ENCODE measurements at places on chromosomes 2 and 18.

DNA sequence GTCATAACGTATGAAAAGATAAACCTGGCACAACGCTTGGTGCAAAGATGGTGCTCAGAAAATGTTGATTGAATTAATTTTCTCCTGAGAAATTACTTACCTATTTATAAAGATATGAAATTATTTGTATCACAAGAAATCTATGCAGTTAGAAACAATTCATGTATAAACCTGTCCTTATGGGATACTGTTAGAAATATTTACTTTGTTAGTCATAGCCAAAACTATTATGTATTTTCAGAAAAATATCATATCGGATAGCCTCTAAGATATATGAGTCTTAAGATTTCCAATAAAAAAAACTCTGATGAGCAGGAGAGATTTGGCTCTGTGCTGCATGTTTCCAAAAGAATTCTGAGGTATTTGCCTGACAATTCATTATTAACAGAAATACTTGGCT, 880.7 kb downstream of the LRRTM4 start:
- DNase-seq = no peak

DNA sequence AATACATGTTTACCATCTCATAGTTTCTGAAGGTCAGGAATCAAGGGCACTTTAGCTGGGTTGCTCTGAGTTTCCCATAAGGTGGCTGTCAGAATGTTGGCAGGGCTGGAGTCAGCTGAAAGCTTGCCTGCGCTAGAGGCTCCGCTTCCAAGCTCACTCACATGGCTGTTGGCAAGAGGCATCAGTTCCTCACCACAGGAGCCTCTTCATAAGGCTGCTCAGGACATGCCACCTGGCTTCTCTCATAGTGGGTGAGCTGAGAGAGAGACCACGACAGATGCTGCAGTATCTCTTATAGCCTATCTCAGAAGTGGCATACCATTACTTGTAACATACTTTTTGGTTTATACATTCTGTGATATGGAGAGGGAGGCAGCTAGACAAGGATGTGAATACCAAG, 7.2 kb downstream of the HADHB start:
- DNase-seq = no peak

- DNase-seq = no peak
Measured at GRCh38 chr18:66582211-66582610, 21.7 kb downstream of the CDH19 start.

DNA sequence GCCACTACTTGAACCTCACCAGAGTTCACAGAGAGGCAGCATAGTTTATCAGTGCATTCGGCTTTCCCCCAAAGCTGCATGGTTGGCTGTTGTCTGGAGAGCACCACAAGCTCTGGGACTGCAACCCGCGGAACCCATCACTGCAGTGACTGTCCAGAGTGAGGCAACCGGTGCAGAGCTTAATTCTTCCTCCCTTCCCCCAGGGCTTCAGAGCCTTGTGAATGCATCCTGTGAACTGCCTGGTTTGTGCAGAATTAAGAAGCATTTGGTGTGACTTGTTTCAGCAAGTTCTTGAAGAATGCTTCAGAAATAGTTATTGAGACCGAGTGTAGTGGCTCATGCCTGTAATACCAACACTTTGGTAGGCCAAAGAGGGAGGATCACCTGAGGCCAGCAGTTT, 99.2 kb upstream of the FOSL2 start:
- no peak for DNase-seq

DNA sequence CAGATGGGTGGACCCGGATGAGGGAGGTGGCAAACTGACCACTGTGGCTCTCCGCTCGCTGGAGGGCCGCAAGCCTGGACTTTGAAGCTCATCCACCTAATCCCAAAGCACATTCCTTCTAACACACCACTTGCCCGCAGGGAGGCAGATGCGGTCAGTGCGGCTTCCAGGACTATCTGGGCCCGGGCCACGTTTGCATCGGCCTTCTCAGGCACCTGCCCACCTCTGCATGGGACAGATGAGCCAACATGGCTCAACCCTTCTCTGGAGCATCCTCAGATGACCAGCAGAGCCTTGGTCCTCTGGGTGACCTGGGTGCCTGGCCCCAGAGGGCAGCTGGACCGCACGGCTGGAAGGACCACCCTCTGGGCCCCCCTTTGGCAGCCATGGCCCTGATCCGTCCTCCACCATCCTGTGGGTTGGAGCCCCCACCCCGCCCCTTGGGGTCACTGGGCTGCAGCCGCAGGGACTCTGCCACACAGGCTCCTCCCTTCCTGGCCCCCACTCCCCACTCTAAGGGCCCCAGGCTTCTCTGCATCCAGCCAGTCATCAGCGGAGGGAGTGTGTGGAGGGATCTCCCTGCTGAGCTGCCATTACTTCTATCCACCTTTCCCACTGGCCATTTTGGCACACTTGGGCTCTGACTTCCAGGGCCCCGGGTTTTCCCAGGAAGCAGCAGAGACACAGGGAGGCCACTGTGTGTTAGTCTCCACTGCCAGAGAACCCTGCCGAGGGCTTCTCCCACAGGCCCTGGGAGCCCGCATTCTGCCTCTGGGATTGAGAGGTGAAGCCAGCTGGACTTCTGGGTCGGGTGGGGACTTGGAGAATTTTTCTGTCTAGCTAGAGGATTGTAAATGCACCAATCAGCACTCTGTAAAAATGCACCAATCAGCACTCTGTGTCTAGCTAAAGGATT, 12.3 kb downstream of the HDAC4 start:
- no peak for DNase-seq

GRCh38 chr2:196415384-196415783, 224.1 kb upstream of the CCDC150 start:
- no peak for DNase-seq

GRCh38 chr2:171718720-171719119, 31.5 kb downstream of the DYNC1I2 start:
- DNase-seq = no peak

DNA sequence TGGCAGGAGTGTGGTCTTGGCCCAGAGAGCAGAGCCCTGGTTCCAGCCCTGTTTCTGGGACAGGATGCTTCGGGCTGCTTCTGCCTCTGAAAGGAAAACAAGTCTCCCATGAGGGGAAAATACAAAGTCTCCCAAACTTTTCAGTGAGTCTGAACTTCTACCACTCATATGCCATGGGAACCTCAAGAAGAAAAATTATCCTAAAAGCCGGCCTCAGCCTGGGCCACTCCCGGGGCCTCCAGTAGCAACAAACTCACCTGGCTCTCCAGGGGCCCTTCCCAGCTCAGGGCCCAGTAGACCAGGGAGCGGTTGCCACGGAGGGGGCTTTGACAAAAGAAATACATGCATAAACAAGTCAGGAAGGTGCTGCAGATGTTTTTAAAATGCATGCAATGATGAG, 289.2 kb upstream of the HDAC4 start:
- DNase-seq = no peak

DNA sequence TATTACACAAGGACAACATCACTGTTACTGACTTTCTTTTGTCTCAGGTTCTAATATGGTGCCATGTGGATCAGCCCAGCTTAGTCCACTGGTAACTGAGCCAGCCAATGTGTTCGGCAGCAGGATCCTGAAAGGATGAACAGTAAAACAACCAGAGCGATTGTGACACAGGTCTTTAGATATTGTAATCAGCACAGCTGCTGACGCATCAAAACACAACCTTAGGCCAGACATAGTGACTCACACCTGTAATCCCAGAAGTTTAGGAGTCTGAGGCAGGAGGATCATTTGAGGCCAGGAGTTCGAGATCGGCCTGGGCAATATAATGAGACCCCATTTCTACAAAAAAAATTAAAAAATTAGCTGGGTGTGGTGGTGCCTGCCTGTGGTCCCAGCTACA, 183.4 kb upstream of the CDH20 start:
- no peak for DNase-seq

DNA sequence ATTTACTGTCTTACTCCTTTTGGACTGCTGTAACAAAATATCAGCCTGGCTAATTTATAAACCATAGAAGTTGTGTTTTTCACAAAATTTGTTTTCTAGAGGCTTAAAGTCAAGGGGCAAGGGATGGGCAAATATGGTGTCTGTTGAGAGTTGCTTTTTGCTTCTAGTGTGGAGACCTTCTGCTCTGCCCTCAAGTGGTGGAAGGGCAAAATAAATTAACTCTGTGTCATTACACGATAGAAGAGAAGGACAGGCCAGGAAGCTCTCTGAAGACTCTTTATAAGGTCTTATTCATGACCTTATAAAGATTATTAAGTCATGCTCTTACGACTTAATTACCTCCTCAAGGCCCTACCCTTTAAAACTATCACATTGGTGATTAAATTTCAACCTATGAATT, 181.2 kb upstream of the LRATD1 start:
- DNase-seq = no peak

DNA sequence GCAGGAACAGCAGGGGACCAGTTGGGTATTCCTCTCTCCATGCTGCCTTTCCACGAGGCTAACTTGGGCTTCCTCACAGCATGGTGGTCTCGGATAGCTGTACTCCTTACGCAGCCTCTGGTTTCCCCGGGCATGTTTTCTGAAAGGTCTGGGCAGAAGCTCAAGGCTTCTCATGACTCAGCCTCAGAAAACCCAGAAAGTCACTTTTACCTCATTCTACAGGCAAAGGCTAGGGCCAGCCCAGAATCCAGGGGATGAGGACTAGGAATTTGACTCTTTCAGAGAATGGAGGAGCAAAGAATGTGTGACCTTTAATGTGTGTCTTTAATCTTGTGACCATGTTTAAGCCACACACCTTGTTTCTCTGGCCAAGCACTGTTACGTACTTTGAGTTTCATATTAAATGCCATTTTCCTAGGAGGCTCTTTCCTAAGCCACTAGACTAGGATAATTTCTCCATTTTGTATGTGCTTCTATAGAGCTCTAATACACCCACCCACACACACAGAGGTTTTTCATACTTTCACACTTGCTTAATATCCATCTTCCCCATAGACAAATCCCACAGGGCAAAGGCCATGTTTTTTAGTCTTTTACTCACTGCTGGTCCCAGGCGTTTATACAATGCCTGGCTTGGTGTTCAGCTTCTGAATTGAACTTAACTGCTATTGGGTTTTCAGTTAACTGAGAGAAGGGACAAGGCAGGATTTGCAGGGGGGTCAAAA, 77.3 kb downstream of the LONRF2 start:
- no peak for DNase-seq

DNA sequence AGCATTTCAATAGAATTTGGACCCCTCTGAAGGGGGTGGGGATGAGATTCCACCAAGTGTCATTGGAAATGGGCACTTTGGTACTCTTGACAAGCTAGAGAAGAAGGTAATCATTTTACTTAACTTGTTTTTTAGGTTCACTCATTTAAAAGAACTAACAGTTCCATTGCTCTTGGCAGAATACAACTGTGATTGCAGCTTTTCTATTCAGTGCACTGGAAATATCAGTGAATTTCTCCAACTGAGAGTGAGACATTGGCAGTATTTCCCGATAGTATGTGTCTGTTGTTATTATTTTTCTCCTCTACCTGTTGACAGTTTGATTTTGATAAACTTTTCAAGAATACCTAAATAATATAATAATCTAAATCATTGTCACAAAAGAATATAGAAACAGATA, 1356.7 kb upstream of the NXPH2 start:
- no peak for DNase-seq
